CD8-positive, alpha-beta memory T cell (primary cell): ENCODE measurements at places on chromosomes 1 and 21.

- DNase-seq, result no peak
Measured at GRCh38 chr1:53710584-53710983, 28.4 kb downstream of the GLIS1 start.

DNA sequence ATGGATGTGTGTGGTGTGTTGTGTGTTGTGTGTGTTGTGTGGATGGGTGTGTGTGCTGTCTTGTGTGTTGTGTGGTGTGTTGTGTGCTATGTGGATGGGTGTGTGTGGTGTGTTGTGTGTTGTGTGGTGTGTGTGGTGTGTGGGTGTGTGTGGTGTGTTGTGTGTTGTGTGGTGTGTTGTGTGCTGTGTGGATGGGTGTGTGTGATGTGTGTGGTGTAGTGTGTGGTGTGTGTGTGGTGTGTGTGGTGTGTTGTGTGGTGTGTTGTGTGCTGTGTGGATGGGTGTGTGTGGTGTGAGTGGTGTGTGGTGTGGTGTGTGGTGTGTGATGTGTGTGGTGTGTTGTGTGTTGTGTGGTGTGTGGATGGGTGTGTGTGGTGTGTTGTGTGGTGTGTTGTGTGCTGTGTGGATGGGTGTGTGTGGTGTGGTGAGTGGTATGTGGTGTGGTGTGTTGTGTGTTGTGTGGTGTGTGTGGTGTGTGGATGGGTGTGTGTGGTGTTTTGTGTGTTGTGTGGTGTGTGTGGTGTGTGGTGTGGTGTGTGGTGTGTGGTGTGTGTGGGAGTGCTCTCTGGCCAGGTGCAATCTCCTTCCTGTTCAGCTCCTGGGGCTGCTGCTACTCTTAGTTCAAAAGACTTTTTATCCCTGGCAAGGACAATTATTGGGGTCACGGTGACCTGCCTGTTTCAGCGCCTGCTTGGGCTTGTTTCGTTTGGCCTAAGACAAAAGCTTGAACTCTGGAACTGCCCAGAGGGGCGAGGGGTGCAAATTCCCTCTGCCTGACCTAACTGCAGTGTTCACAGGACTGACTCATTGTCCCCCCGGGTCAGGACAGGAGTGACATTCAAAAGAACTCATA is 101.1 kb downstream of the UBIAD1 start:
- DNase-seq, result no peak

DNA sequence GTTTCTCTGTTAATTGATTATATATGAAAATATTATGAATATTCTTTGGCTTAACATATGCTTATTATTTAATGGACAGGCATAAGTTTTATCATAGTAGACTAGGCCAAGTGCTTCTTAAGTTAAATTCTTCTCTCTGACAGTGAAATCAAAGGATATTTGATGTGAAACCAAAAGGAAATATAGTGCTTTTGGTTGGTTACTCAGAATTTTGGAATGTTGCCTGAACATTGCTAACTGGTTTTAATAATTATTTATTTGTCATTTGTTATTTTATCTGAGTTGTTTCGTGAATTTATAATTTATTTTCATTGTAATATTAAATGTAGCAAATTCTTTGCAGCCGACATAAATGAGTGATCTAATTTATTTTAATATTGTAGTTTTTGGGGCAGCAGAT is 18.3 kb downstream of the HOOK1 start:
- DNase-seq, result no peak

DNA sequence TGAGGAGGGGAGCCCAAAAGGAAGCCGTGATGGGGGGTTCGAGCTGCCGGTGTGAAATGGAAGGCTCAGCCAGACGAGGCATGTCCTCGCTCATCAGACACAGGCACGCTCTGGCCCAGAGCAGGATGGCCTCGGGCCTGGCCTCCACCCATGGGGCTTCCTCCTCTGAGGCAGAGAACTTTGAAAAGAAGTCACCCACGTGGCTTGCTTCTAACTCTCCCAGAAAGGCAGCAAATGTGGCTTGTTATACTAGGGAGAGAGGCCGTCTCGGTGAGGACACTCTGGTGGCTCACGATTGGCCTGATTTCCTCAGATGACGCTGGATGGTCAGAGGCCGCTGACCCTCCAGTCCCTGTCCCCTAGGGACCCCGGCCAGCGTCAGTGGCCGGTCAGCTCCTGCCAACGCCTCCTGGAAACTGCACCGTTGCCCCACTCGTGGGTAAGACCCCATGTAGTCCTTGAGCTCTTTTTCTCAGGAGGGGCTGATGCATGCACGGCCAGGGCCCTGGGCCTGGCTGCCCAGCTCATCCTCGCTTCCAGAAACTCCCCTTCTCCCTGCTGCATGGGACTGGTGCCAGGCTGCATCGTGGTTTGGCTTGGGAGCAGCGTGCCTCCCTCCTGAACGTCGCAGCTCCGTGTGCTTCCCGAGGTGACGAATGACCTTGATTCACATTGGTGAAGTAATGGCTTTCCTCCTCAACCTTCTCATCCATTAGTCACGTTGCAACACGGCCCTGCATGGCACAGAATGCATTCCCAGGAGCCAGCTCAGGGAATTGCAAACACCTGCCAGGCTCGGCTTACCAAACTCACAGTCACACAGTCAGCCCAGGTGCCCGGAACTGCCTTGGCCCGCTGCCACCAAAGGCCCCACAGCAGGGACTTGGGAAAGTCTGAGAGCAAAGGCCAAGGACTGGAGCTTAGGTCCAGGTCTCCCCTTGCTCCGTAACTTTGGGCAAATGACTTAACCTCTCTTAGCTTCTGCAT is 58.8 kb downstream of the TOMM20 start:
- no peak for DNase-seq

- DNase-seq, result no peak
Measured at GRCh38 chr1:67716800-67717199, 31.8 kb downstream of the GADD45A start.

DNA sequence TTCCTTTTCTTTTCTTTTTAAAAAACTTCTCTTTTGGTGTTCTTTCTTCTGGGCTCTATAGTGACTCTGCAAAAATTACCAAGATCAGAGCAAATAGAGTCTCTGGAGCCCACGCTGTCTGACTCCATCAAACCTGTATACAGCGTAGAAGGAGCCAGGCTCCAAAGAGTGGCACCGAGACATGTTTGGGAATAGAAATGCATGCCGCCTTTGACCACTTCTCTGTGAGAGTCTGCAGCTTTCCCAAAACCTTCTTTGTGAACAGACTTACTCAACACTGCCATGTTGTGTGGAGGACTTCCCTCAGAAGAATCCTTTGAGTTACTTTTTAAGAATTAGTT is 55.3 kb downstream of the GORAB start:
- no peak for DNase-seq

DNA sequence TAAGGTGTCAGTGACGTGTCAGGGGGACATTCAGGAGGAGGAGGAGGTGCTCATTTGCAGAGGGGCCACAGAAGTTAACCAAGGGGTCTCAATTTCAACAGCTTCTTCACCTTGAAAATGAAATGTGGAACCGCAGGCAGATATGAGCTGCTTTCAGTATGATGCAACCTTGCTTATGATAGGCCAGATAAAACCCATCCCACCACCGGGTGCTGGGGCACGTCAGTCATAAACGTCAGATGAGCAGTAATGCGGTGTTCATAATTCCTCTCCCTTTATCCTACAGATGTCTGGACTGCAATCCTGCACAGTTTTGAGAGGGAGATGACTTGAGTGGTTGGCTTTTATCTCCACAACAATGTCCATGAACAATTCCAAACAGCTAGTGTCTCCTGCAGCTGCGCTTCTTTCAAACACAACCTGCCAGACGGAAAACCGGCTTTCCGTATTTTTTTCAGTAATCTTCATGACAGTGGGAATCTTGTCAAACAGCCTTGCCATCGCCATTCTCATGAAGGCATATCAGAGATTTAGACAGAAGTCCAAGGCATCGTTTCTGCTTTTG is 1.7 kb downstream of the PTGFR start:
- DNase-seq, result no peak

- DNase-seq, result no peak
Measured at GRCh38 chr1:30654188-30654587, 69.2 kb downstream of the MATN1 start.

GRCh38 chr1:192660613-192661012 is 24.7 kb downstream of the RGS13 start:
- DNase-seq, result no peak

DNA sequence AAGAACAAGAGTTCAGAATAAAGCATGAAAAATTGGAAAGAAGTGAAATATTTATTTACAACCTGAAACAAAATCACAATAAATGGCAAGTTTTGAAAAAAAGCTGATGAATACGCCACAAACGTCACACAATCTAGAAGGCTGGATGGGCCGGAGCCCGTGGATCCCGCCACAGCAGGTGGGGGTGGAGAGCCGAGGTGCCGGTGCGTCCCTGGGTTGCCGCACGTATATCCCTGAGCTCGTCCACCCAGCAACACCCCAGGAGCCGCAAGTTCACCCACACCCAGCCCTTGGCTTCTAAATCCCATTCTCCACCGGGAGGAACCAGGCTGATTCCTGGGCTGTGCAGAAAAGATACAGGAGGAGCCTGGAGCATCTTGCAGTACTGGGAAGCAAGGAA is 25.6 kb upstream of the TTLL10 start:
- DNase-seq, result no peak

GRCh38 chr1:3881193-3881480 is 18.9 kb downstream of the C1orf174 start:
- no peak for DNase-seq

DNA sequence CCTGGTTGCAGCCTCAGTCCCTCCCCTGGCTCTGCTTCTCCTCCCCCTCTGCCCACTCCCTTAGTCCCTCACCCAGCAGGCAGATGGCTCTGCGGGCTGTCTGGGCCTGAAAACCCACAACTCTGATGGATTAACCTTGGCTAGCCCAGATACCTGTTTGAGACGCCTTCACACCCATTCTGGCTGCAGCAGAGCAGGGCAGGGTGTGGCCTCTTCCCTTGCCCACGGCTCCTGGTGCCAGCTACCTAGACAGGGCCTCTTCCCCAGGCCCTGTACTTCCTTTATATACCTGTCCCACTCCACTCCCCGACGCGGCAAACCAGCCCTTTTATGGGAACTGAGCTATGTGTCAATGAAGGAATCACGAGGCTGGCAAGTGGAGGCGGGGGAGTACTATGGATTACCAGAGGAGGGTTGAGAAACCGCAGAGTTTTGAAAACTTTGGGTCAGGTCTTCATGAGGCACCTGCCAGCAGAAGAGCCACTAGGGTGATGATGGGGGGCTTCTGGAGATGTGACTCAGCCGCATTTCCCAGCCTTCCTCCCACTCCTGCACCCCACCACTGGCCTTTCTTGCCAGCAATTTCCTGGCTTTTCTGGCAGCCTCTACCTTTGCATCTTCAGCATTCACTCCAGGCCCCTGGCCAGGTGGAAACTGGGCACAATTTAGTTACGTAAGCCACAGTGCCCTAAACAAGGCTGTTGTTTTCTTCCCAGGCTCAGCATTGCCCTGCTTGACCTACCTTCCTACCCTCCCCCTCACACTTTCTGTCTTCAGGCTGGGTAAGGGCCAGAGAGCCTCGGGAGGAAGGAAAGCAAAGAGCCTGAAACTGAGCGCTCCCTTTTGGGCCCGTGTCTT is at the start of gene CHI3L1:
TSS of gene CHI3L1 (minus strand) at position 259 of the 858 bp plus-strand sequence. CDS start at position 178, 81 bp downstream.
- no peak for DNase-seq

- DNase-seq, result no peak
Measured at GRCh38 chr1:66271216-66271903, 262.6 kb upstream of the SGIP1 start.
